ENCODE measurements at places on chromosomes 7 and 10.

- DNase-seq = no peak
Observed at GRCh38 chr10:14409856-14410458, 79.2 kb upstream of the FRMD4A start.

DNA sequence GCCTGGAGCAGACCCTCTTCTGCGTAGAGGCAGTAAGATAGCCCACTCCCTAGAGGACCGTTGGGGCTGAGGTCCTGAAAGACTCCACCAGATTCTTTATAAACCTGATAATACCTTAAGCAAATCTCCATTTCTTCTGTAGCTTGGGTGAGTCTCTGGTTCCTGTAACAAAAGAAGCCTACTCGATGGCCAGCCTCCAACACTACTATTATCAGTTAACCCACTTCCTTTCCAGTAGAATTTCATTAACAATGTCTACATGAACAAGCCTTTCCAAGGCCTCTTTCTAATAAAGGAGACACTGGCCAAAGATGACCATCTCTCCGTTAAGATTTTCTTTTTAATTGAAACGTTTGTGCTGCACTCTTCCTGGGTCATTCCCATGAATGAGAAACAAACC is 201.7 kb upstream of the KCTD7 start:
- DNase-seq = no peak

GRCh38 chr7:157136372-157136771 is 2.4 kb upstream of the UBE3C start:
- DNase-seq = peak; percentile 24

GRCh38 chr7:81788246-81788645 is 18.4 kb upstream of the HGF start:
- no peak for DNase-seq

DNA sequence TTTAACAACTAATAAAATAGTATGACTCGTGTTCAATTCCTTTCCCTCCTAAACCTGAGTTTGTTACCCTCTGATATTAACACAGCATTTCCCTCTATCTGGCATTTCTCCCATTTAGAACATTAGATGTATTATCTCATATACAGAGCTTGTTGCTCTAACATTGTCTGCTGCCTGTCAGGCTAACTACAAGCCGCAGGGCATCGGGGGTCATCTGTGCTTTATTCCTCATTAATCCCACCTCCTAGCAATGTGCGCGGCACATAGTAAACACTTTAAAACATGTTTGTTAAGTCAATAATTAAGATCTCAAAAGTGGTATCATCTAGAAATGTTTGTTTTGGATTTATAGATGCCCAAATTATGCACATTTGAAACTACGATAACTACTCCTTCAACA is 52.9 kb upstream of the NEBL start:
- DNase-seq = no peak

GRCh38 chr7:139703487-139704307 is 74.1 kb downstream of the HIPK2 start:
- DNase-seq = no peak

- DNase-seq = no peak
Observed at GRCh38 chr10:17122052-17122451, 7.6 kb downstream of the CUBN start.

DNA sequence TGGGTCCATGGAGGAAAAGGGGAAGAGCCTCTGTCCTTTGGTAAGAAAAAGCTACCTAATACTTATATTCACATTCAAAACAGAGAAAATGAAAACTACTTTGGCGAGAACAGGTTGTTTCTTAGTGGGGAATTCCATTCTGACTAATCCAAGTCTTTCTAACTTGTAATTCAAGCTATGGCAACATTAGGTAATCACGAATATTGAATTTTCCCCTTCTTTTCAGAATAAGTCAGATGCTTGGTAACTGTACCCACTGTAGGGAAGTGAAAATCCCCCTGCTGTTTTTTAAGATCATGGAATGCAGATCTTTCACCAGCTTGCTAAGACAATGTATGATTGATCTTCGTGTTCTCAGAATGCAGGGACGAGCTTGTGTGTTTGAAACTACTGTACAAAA is 384.4 kb downstream of the TCERG1L start:
- no peak for DNase-seq

DNA sequence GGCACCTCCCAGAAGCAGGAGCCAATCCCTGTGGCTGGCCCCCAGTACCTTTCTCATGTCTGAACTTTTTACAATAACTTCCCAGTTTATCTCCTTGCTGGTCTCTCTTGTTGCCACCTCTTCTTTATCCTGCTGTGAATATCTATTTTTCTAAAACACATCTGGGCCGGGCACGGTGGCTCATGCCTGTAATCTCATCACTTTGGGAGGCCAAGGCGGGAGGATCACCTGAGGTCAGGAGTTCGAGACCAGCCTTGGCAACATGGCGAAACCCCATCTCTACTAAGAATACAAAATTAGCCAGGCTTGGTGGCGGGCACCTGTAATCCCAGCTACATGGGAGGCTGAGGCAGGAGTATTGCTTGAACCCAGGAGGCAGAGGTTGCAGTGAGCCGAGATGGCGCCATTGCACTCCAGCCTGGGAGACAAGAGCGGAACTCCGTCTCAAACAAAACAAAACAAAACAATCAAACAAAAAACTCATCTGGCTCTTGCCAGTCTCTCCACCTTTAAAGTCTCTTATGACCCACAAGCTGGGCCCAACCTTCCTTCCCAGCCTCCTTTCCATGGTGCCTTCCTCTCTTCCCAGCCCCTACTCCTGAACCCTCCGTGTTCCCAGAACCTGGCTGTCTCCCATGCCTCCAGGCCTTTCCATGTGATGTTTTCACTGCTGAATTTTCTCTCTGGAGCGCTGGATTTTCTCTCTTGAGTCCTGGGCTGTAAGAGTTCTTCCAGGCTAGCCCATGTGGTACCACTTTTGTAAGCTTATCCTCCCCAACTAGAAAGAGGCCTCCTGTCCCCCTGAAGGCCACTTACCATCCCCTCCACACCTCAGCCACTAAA is 51.3 kb downstream of the HIP1 start:
- no peak for DNase-seq

- no peak for DNase-seq
Observed at GRCh38 chr7:92851732-92852131, 15.4 kb upstream of the CDK6 start.

DNA sequence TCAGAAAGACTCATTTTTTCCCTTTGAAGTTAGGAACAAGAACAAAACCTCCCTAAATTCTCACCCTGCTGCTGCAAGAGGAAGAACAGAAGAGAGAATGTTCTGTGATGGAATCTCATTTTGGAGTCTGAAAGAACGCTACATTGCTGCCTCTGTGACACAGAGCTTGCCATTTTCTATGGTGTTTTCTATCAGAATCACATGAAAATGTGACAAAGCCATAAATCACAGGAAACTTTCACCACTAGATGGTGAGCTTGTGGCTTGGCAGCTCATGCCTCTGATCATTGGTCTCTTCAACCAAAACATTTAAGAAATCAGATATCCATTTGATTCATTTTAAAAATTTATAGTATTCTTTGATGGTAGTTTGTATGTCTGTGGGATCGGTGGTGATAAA is 82.9 kb downstream of the CADPS2 start:
- DNase-seq = no peak

DNA sequence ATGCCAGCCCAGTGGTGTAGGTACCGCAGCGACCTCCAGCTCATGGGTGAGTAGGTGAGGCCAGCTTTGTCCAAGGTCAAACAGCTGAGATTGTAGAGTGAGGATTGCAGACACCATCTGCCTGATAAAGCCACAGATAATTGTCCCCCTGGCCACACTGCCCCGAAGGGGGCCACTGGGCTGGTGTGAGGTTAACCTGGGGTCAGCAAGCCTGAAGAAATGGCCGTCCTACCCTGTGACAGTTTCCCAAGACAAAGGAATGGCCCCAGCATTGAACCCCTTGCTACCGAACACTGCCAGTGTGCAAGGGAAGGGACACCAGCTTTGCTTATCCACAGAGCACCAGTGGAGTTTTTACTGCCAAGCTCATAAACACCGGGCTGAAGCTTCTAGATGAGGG is 23.0 kb downstream of the ECHDC3 start:
- no peak for DNase-seq

- DNase-seq = no peak
Observed at GRCh38 chr10:13925971-13926780, 339.4 kb downstream of the PRPF18 start.
